ENCODE measurements at places on chromosomes 3 and 15.

- DNase-seq = peak; percentile 14
Measured at GRCh38 chr15:49145651-49146609, 9.5 kb downstream of the COPS2 start.

GRCh38 chr3:107068980-107069379, 308.3 kb upstream of the CCDC54 start:
- no peak for DNase-seq

DNA sequence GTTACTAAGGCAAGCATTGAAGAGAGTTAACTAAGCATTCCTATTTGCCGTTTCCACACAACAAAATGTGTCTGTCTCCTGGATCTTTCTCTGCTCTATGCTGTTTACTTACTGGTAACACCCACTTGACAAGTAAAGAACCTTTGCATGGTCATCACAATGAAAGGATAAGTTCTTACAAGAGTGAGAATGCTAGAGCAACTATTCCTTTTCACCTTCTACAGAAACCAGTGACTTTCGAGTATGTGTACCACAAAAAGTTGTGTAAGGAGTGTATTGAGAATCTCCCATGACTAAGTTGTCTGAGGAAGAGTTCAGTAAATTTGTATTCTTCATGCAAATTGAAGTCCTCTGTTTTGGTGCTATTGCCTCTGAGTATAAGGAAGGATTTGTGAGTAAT, 10.8 kb downstream of the TIPARP start:
- DNase-seq = no peak

GRCh38 chr3:72614394-72615074, 233.7 kb downstream of the SHQ1 start:
- no peak for DNase-seq

DNA sequence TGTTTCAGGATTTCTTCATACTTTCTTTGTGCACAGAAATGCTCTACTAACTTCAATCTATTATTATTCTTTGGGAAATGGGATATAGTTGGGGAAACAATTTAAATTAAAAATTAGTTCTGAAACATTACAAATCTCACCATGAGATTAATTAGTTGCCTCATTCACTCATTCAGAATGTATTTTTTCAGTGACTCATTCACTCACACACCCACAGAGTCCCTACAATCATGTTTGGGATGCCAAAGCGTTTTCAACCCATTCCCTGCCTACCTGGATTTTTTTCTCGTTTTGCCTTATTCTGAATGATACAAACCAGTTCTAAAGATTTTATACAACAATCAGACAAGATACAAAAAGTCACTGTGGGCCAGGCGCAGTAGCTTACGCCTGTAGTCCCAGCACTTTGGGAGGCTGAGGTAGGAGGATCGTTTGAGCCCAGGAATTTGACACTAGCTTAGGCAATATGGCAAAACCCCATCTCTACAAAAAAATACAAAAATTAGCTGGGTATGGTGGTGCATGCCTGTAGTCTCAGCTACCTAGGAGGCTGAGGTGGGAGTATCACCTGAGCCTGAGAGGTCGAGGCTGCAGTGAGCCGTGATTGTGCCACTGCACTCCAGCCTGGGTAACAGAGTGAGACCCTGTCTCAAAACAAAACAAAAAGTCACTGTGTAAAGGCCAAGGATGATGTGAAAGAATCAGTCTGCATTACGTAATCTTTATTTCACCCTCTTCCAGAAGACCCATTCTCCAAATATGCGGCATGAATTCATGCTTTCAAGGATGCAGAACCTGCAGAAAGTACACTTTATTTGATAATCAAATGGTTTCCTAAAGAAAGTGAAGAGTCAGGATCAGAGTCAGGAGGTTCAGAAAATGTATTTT, 34.8 kb upstream of the ARHGEF3 start:
- DNase-seq = no peak

GRCh38 chr3:123713211-123713610, 128.4 kb upstream of the HACD2 start:
- no peak for DNase-seq

GRCh38 chr3:123486460-123486859, 37.6 kb upstream of the ADCY5 start:
- DNase-seq = no peak

- DNase-seq = no peak
Measured at GRCh38 chr3:185582236-185582635, 3.9 kb upstream of the SENP2 start.

DNA sequence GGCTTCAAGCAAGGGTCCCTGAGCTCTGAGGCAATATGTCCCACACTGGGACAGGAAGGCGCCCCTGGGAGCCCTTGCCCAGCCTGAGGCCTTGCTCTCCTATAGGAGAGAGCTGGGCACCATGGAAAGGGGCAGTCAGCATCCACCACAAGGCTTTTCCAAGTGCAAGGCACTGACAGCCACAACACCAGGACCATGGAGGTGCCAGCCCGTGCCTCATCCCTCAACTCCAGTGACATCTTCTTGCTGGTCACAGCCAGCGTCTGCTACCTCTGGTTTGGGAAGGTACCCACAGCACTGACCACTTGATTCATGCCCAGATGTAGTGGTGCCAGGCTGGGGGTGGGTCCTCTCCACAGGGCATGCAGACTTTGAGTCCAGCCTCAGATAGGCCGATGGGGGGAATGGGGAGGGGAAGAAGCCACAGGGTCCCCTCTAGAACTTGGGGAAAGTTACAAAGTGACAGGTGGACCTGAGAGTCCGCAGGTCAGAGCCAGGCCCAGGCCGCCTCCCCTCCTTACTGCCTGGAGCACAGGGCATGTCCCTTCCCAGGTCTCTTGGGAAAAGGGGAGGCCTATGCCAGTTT, 11.8 kb downstream of the VILL start:
- no peak for DNase-seq

GRCh38 chr3:16379838-16380237, 114.8 kb downstream of the OXNAD1 start:
- DNase-seq = no peak

- DNase-seq = no peak
Measured at GRCh38 chr3:59727902-59728586, 678.2 kb upstream of the CFAP20DC start.

GRCh38 chr15:71129669-71130068, 14.4 kb downstream of the THSD4 start:
- DNase-seq = no peak

All from CD4-positive, CD25-positive, alpha-beta regulatory T cell (primary cell).